NCI-H1092 (cell line): ENCODE measurements at places on chromosomes 12 and 14.

GRCh38 chr12:39692258-39692853, 72.8 kb upstream of the ABCD2 start:
- no peak for DNase-seq

GRCh38 chr12:121651320-121651719, 18.1 kb downstream of the MORN3 start:
- no peak for DNase-seq

DNA sequence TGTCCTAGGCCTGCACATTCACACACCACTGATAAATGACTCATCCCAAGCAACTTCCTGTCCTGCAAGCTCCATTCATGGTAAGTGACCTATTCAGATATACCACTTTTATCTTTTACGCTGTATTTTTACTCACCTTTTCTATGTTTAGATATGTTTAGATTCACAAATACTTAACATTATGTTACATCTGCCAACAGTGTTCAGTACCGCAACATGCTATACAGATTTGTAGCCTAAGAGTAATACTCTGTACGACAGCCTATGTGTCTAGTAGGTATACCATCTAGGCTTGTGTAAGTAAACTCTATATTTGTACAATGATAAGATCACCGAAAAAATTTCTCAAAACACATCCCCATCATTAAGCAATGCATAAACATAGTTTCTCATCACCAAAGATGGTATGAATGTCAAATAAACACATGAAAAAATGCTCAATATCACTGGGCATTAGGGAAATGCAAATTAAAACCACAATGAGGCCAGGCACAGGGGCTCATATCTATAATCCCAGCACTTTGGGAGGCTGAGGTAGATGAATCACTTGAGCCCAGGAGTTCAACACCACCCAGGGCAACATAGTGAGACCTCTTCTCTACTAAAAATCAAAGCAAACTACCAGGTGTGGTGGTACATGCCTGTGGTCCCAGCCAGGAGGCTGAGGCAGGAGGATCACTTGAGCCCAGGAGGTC, 20.7 kb downstream of the ATXN2 start:
- DNase-seq: no peak

DNA sequence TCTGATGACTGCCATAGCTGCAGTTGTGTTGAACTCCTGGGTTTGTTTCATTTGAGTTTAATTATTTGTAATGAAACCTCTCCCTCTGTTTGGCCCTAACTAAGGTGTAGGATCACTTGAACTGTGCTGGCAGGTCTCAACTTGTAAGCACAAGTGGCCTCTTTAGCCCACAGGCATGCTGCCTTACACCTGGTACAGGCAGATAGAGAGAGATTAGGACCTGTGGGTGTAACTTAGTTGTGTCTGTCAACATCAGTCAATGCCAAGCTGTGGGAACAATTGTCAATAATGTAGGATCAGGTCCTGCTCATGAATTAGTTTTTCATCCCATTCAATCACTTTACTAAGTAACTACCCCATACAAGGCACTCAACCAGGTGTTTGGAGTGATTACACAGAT, 263.0 kb upstream of the G2E3 start:
- DNase-seq: no peak

- no peak for DNase-seq
Observed at GRCh38 chr12:29730481-29730880, 53.3 kb downstream of the TMTC1 start.

- no peak for DNase-seq
Observed at GRCh38 chr12:14741153-14741552, 44.8 kb upstream of the GUCY2C start.

DNA sequence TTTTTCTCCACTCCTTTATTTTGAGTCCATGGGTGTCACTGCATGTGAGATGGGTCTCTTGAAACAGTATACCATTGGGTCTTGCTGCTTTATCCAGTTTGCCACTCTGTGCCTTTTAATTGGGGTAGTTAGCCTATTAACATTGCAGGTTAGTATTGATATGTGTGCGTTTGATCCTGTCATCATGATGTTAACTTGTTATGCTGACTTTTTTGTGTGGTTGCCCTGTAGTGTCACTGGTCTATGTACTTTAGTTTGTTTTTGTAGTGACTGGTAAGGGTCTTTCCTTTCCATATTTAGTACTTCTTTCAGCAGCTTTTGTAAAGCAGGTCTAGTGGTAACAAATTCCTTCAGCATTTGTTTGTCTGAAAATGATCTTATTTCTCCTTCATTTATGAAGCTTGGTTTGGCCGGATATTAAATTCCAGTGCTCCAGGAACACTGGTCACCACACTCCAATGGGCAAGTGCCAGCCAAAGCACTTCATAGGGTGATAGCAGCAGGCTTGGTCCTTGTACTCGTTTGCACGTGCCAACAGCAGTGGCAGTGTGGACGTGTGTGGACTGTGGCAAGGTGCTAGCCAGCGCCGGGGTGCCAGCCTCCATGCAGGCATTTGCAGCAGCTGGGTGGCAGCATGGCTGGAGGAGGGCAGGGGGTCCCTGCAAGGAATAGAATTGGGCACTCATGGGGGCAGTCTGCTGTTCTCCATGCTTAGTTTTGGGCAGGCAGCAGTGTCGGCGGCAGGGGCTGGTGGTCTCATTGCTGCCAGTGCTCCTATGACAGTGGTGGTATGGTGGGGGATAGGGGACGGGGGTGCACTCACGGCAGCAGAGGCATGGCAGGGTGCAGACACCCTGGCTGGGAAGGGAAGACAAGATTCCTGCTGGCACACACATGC, 53.5 kb downstream of the FRS2 start:
- no peak for DNase-seq

DNA sequence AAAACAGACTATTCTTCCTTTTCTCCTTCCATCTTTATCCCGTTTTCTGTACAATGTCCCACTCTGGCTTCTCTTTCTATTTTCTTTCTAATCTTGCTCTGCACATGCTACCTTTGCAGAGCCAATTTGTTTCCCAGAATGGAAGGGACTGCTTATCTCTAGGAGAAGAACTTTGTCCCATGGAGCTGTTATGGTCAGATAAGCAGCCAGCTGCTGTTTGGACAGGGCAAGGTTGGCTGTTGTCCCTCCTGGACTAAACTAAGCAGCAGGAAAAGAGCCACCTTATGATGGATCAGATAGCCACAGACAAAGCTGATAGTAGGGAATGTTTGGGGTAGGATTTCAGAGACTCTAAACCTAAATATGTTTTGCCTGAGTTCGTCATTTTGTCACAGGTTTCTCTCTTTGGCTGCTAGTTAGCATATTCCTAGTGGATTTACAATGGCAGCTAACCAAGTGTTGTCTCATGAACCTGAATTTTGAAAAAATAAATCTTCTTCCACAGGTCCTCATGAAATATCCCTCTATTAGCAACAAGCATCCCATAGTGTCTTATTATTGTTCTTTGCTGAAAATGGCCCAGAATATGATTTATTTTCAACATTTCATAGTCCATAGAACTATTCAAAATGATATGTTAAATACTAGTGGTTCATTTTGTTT, 262.8 kb downstream of the SLC16A7 start:
- DNase-seq: no peak

DNA sequence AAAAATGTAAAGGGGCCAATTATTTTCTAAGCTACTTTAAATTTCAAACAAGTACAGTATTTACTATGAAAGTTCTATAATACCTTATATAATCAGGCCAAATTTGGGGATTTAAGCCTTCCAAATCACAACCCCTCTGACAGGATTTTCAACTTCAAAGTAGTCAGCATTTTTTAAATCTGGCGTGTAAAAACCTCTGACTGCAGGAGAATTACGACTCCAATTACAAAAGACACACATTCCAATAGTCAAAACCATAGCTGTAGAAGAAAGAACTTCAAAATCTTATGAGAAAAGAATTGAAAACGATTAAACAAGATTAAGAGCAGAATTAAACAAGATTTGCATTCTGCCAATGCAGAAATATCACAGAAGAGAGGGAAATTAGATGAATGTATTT, 12.7 kb downstream of the OSBPL8 start:
- no peak for DNase-seq

- DNase-seq: no peak
Observed at GRCh38 chr12:19447386-19447785, 8.1 kb downstream of the AEBP2 start.

- DNase-seq: no peak
Observed at GRCh38 chr14:77213679-77214016, 32.0 kb downstream of the TMEM63C start.

DNA sequence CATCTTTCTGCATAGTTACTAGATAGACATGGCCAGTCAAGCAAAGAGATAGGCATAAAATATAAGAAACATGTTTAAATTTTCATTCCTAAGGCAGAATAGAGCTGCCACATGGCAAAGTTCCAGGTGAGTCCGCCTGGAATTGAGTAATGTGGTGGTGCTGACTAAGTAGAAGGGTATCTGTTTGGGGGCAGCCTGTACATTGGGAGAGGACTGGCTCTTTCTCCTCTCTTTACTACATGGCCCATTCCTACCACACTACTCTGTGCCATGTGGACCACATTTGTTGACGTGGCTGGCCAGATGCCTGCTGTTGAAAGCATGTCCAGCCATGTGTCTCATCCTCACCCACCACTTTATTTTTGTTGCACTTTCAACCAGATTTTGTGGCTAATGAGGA, 354.0 kb downstream of the ETNK1 start:
- DNase-seq: no peak

GRCh38 chr12:104501660-104502059, 44.9 kb downstream of the CHST11 start:
- DNase-seq: no peak

DNA sequence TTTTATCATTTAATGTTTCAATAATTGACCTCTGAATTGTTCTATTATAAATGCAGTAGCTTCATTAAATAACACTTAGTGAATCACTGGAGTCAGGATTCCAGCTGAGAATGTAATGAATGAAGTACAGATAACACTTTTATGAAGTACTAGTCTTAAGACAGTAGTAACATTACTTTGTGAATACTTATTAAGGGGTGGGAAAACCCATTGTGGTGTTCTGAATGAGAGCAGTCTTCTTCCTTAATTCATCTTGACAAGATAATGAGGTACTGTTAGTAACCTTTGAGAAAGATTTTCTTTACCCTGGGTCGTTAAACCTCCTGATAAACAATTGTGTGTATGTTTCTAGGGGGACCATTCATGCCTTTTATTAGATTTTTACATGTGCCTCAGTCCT, 12.7 kb downstream of the NUP107 start:
- DNase-seq: no peak

GRCh38 chr14:57686304-57686703, 179.6 kb downstream of the SLC35F4 start:
- peak; percentile 49 for DNase-seq

DNA sequence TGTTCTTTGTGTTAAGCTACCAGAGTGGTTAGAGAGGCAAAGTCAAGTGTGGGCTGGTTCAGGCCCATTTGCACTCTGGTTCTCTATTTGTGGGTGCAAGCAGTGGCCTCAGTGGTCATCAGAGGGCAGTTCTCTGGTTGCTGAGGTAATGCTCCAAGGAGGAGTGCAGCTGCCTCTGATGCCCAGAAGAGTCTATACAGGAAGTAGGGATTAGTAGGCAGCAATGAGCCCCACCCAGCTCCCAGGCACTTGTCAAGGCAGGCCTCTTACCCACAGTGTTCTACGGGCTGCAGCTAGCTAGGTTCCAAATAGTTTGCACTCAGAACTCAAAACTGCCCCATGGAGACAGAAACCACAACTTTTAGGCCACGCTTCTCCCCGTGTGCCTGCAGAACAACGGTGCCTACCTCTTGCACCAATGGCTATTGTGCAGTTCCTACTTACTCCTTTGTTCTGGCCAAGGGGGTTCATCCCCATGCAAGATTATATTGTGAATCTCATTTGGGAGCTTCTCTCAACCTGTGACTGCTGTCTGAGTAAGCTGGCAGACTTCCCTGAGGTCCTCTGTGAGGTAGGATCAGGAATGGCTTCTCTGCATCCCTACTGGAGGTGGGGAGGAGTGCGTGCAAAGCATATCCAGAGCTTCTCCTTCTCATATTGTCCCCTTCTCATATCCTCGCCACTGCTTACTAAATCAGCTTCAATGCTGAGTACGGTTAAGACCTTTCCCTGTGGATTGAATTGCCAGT, 410.3 kb upstream of the LMO3 start:
- DNase-seq: no peak

GRCh38 chr14:94761997-94762377, 7.9 kb downstream of the GSC start:
- DNase-seq: no peak

DNA sequence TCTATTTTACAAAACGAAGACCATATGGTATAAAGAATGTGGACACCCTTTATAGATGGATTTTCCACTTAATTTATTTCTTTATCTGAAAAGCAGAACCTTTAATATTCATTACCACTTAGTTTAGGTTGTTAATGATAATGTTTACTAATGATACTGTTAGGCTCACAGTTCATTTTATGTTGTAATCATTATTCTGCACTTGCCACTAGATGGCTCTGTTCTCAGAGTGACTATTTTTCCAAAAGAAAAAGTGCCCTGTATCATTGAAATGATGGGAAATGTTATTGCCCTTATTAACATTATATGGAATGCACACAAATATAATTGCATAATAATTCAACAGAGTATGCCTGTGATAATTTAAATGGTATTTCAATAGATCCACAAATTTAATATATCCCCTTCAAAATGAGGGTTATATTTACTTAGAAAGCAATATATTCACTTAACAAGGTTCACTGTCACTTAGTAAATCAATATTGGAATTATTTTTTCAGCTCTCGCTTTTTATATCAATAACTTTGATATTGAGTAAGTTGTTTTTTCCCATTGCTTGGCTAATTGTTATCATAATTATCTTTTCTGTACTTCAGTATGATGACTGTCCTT, 95.7 kb downstream of the PDE3A start:
- DNase-seq: no peak
